ENCODE measurements at places on chromosomes 12 and 14.
A peak's percentile ranks its signal among the peaks of the same experiment; 100 is the strongest.

- no peak for DNase-seq
These were observed 148.2 kb downstream of the SLC15A4 start for GRCh38 chr12:128675576-128675975.

DNA sequence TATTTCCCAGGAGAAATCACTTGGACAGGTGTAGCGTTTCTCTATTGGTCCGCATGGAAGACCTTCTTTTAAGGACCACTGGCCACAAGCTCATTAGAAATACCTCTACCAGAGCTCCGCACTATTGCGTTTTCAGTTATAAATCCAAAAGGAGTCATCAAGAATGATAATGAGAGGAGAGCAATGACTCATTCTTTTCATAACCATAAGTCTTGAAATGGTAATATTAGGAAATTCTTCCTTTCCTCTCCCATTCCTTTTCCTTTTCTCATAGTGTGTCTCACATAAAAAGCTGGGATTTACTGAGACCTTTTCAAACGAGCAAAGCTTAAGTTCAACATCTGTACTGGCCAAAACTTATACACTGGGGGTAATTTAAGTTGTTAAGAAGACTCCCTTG is 215.7 kb downstream of the CPNE8 start:
- no peak for DNase-seq

DNA sequence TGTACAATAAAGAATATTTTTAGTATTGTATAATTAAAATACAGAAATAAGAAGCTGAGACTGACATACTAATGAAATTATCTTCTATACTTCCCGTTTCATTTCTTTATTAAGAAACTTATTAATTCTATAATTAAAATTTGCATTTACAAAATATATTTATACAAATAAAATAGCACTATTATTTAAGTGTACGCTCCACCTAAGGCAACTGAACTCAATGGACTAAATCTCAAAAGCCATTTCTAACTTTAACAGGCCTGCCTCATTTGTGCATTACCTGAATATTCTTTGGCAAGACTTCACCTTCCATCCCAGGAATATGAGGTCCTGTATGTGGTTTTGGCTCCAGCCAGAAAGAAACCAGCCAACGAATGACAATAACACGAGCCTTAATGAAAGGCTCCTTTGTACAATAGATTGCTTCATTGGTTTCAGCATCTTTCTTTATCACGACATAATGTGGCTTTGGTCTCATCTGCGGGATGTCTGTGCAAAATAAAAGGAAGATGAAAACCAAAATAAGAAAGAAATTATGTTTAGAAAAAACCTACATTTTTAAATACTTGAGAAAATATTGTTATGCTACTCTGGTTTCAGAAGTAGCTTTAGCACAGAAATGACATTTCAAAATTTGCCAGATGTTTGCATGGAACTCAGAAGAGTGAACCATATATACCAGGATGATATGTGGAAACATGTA is 58.7 kb downstream of the RALGAPA1 start:
- no peak for DNase-seq

DNA sequence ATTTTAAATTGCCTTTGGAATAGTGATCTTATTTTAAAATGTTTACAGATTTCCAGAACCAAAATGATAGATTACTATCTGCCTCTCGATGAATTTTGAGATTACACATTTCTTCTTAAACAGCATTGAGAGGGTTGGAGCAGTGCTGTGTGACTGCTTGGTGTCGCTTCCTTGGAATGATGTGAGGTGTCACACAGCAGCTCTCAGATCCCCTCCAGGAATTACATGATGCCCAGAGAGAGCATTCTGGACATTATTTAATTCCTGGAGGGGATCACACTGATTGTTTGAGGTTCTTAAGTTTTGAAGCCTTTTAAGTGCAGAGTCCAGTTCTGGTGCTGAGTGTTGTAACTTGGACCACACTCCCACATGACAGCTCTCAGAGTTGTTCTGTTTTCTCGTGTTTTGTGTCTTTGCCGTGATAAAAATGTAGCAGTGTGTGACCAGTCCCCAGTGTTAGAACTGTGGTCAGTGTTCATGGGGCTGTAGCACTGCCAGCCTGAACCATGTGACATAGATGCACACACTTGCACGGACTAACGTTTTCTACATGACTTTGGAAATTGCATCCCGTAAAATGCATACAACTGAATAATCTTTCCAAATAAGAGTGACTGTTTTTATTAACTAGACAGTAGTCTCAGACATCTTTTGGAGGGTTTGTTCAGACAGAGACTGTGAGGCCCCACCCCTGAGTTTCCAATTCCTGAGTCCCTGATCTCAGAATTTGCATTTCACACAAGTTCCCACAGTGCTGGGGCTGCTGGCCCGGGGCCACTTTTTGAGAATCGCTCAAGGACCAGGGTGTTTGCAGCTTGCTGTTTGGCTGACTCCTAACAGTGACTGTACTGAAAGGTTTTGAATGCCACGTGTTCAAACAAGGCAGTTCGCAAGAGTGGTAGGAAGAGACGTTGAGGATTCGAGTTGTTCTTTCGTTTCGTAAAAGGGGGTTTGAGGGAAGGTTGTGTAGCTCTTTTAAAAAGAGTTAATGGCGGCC is 26.0 kb downstream of the XRCC3 start:
- no peak for DNase-seq

DNA sequence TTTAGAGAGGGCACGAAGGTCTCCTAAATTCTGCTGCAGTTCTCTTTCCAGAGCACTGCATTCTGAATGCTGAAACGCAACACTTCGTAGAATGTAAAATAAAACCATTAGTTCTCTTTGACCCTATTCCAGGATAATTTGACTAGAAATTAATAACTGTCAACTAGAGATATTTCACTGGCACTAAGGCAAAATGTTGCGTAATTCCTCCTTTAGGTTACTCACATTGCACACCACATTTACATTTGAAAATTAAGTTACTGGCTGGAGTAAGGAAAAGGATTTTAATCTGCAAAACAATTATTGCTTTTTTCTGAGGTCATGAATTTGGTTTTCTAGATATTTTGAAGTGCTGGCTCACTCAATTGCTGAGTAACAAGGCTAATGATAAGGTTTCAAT is 58.0 kb upstream of the TRHDE start:
- no peak for DNase-seq

GRCh38 chr12:6742834-6743233 is 10.1 kb downstream of the MLF2 start:
- DNase-seq = no peak

DNA sequence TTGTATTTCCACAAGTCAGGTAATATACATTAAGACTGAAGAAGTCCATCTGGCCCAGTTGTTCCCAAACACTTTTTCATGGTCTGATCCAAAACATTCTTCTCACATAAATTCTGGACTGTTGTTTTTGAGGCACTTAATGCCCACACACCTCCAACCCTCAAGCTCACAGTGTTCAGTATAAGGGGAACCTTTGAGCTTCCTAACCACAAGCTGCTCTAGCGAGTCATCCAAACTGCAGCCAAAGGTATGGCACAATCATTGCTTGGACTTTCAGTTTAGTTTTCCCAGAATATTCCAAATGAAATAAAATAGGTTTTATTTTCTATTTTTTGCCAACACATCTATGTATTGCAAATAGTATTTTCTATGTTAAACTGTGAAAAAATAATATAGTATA is 103.0 kb downstream of the PUS7L start:
- no peak for DNase-seq

DNA sequence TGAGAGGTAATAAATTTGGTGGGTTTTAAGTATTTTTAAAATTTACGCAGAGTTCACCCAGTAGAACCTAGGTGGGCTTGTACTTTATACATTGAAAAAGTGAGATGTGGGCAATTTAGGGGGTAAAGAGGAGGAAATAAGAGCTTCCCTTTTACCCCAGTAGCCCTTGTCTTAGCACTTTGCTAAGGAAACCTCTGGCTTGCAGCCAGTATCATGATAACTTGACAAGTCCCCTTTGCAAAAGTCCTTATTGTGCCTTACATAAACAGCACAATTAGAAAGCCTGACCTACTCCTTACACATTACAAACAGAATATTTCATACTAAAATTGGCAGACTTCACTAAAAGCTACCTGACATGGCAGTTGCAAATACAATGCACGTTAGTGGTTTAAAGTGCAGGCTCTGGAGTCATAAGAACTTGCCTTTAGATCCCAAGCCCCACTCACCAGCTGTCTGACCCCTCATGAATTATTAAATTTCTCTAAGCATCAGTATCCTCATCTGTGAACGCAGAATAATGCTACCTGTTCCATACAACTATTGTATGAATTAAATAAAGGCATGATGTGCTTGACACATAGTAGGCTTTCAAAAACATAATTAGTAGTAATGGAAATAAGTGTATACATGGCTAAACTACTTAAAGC is 53.2 kb upstream of the NELL2 start:
- DNase-seq = no peak

- no peak for DNase-seq
These were observed 28.4 kb upstream of the BDKRB2 start for GRCh38 chr14:96176275-96176674.

- no peak for DNase-seq
These were observed 543.2 kb downstream of the BCL11B start for GRCh38 chr14:98728836-98729235.

- DNase-seq = no peak
These were observed 365.7 kb downstream of the LRIG3 start for GRCh38 chr12:58554522-58555157.

DNA sequence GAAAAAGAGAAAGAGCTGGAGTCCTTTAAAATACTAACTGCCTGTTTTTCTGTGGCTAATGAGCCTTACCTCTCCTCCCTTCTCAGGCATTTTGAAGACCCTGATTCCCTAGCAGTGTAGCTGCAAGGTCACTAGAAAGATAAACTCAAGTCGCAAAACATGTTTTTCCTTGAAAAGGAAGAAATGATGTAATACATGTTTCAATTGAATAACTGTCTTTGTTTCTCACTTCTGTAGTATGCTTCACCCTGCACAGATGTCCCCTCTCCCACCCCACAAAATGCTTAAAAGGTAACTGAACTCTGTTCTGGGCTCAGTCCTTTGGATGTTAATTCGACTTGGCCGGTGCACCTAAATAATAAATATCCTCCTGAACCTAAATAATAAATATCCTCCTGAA is 1350.3 kb downstream of the TMEM121 start:
- no peak for DNase-seq

- DNase-seq = no peak
These were observed 6.9 kb upstream of the RD3L start for GRCh38 chr14:103949131-103949790.

GRCh38 chr12:11412731-11413130 is 17.4 kb upstream of the PRB2 start:
- no peak for DNase-seq

- DNase-seq = peak; percentile 4
These were observed 26.7 kb downstream of the NTN4 start for GRCh38 chr12:95763809-95764253.

GRCh38 chr12:29521951-29522350 is 24.5 kb upstream of the OVCH1 start:
- DNase-seq = no peak

DNA sequence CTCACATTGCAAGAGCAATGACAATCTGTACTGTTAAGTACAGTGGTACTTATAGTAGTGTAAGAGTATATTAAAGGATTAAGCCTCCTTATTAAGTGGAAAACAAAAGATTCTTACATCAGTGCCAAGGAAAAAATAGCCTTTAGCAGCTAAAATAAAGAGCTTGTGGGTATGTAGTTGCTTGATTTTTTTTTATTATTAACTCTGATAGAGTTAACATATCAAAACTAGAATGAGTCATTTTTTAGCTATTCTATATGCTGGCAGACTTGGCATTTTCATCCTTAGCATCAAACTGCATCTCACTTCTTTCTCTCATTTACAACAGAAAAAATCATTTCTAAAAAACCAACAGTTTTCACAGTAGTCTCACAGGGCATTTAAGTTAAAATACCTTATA is 86.5 kb downstream of the ATP2B1 start:
- DNase-seq = no peak

GRCh38 chr12:31773223-31773750 is 44.5 kb upstream of the AMN1 start:
- DNase-seq = no peak

GRCh38 chr12:92030618-92031017 is 115.0 kb downstream of the BTG1 start:
- peak; percentile 23 for DNase-seq

GRCh38 chr14:93132472-93133065 is 16.8 kb upstream of the ITPK1 start:
- DNase-seq = no peak

DNA sequence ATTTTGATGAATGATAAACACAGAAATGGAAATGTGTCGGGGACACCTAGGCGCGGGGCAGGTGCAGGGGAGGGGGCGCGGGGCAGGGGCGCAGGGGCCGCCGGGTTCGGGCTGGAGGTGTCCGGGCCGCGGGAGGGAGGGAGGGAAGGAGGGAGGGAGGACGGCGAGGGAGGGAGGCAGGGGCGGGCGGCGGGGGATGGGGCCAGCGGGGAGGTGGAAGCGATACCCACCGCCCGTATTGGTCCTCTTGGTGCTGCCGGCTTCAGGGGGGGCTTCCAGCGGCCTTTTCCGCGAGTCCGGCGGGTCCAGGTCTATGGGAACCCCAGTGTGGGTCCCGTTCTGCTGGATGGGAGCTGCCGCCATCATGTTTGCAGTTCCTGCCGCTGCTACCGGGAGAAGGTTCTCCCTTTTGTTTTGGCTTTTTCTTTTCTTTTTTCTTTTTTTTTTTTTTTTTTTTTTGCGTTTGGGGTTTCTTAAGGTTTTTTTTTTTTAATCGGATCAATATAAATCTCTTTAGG is 703 bp downstream of the NOVA1 start:
- no peak for DNase-seq

GRCh38 chr12:105102673-105103072 is 4.9 kb upstream of the WASHC4 start:
- DNase-seq = no peak

- peak; percentile 41 for DNase-seq
These were observed 2.2 kb downstream of the OASL start for GRCh38 chr12:121036810-121037326.

DNA sequence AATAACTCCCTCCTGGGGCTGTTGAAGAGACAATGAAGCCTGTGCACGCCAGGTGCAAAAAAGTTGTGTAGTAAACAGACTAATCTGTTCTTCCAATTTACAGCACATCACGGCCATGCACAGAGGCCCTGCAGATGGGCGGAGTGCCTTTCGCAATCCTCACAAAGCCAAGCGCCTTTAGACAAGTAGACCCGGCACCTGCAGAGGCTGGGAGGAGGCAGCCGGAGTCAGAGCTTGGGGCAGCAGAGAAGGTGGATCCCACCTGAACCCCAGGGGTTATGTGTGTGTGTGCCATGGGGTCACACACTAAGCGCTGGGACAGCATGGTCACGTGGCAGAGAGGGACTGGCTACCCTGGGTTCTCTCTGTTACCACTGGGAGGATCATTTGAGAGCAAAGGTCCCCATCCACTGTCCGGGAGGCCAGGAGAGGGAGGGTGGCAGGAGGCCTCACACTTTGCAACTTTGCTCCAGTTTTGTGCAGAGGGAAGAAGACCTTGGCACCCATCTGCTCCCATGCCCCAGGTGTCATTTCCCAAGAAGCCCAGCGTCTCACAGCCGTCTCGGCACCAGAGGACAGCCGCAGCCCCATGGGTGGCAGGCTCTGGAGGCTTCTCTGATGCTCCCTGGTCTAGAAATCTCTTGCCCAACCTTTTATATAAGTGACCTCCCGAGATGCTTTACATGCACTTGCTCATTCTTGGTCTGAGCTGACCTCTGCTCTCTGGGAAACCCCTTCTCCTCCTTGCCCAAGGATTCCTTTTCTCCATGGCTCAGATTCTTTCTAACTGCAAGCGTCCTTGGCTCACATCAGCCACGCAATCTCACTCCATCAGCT is 80.0 kb upstream of the DICER1 start:
- no peak for DNase-seq

- no peak for DNase-seq
These were observed 12.9 kb downstream of the DGLUCY start for GRCh38 chr14:91126761-91127160.
